AG04450 (cell line): ENCODE measurements at places on chromosomes 5 and 9. TPM values are rescaled to one million over a fixed set of nuclear protein-coding genes. Genes with fewer than 3 reads are reported as not detected.

The DHFR gene
- polyA plus RNA-seq: 15.7 and 22.5 TPM in 2 replicates

The SPINK4 gene
- not detected in 2 replicates for polyA plus RNA-seq

The OMD gene
- not detected in 2 replicates for polyA plus RNA-seq

The SECISBP2 gene
- polyA plus RNA-seq: 21.4 and 26.3 TPM in 2 replicates

The ZDHHC11B gene
- polyA plus RNA-seq: not detected in 2 replicates

The GPX8 gene
- 234 and 317 TPM in 2 replicates for polyA plus RNA-seq
